Esophagus muscularis mucosa (tissue), 4 donors: ENCODE measurements at places on chromosomes 13 and 19. TPM values are rescaled to one million over a fixed set of nuclear protein-coding genes. Genes with fewer than 3 reads are reported as not detected.
A peak's percentile ranks its signal among the peaks of the same experiment; 100 is the strongest.

Gene KLK14
- total RNA-seq, result not detected

Gene ZNF285
- 3.7 TPM for total RNA-seq

Gene PCID2
- 34.5 TPM for total RNA-seq

Gene METTL21C
- total RNA-seq, result not detected

Gene LAIR1
- 14.5 TPM for total RNA-seq

Gene PINLYP
- total RNA-seq, result 3.8 TPM

Gene RUBCNL
- 0.86 TPM for total RNA-seq

GRCh38 chr13:21152251-21152899, 24.0 kb downstream of the SKA3 start:
- no peak overlapping the region for H3K27ac ChIP-seq
- no peaks in the 10 kb centered on the region for H3K4me1 ChIP-seq
- no peaks in the 10 kb centered on the region for H3K27me3 ChIP-seq
- peaks cover 8% of the 10 kb centered on the region for H3K36me3 ChIP-seq
- DNase-seq, result no peak

DNA sequence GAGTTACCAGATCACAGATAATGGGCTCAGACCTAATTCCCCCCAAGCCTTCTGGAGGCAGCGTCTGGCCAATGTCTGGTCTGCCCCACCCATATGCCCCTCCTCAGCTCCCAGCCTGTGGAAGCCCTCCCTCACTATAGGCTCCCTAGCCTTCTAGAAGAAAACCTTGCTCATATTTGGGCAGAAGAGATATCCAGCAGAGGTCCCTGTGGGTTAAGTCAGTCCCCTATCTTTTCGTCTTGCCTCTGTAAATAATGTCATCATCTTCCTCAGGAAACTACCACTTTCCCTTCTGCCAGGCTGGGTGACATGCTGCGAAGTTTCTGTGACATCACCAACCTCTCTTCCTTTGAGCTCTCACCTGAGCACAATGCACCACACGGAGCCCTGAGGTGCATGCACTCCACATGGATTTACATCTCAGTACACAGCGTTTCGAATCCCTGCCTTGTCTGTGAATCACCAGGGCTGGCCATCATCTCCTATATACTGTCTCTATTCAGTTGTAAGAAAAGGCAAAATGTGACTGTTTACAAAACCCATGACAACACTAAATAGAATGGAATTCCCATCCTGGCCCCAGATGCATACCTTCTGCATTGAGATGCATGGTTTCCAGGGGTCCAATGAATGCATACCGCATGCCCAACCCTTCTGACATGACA, 112.8 kb downstream of the CRYL1 start:
- H3K4me1 ChIP-seq, result no peaks in the 10 kb centered on the region
- peaks cover 11% of the 10 kb centered on the region for H3K36me3 ChIP-seq
- H3K27me3 ChIP-seq, result no peaks in the 10 kb centered on the region

GRCh38 chr19:18597809-18598660, 8.6 kb downstream of the CRLF1 start:
- no peaks in the 10 kb centered on the region for H3K36me3 ChIP-seq
- peaks cover 20% of the 10 kb centered on the region for H3K4me1 ChIP-seq
- H3K4me3 ChIP-seq, result no peak overlapping the region

DNA sequence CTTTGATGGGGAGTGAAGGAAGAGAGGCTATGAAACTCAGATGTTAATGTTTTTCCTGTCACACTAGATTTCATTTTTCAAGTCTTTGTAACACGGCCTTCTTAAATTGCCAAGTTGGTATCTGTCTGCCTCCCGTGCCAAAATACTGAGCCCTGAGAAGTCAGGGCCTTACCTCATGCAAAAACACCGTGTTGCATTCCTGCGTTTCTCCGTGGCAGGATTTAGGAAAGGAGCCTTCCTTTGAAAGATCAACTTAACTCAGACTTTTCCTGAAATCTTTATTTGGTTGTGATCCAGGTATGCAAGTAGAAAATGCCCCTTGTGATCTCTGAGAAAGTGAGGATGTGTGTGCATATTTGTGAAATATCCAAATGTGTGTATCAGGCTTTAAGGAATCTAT, 1291.0 kb upstream of the SLC10A2 start:
- DNase-seq, result no peak
- no peaks in the 10 kb centered on the region for H3K36me3 ChIP-seq
- no peaks in the 10 kb centered on the region for H3K4me1 ChIP-seq
- H3K4me3 ChIP-seq, result no peak overlapping the region

DNA sequence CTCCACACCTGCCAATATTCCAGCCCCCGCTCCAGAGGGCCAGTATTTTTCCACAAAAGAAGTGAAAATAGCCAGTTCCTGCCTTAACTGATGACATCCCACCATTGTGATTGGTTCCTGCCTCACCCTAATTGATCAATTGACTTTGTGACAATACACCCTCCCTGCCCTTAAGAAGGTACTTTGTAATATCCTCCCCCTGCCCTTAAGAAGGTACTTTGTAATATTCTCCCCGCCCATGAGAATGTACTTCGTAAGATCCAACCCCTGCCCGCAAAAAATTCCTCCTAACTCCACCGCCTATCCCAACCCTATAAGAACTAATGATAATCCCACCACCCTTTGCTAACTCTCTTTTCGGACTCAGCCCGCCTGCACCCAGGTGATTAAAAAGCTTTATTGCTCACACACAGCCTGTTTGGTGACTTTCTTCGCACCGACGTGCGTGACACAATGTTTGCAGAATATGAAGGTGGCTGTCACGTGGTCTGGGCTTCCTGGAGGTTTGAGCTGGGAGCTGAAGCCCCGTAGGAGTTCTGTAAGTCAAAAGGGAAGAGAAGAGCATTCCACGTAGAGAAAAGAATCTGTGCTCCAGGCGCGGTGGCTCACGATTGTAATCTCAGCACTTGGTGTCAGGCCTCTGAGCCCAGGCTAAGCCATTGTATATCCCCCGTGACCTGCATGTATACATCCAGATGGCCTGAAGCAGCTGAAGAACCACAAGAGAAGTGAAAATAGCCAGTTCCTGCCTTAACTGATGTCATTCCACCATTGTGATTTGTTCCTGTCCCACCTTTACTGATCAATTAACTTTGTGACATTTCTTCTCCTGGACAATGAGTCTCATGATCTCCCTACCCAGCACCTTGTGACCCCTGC, 6.2 kb upstream of the FUT3 start:
- H3K36me3 ChIP-seq, result no peaks in the 10 kb centered on the region
- no peaks in the 10 kb centered on the region for H3K4me1 ChIP-seq
- no peak overlapping the region for H3K27ac ChIP-seq
- no peak overlapping the region for H3K4me3 ChIP-seq
- H3K27me3 ChIP-seq, result no peaks in the 10 kb centered on the region

- H3K27me3 ChIP-seq, result no peaks in the 10 kb centered on the region
- no peak overlapping the region for H3K4me3 ChIP-seq
- no peak for DNase-seq
- H3K27ac ChIP-seq, result no peak overlapping the region
- H3K4me1 ChIP-seq, result no peaks in the 10 kb centered on the region
- H3K36me3 ChIP-seq, result no peaks in the 10 kb centered on the region
These were observed 70.4 kb upstream of the MRI1 start for GRCh38 chr19:13693889-13694288.

DNA sequence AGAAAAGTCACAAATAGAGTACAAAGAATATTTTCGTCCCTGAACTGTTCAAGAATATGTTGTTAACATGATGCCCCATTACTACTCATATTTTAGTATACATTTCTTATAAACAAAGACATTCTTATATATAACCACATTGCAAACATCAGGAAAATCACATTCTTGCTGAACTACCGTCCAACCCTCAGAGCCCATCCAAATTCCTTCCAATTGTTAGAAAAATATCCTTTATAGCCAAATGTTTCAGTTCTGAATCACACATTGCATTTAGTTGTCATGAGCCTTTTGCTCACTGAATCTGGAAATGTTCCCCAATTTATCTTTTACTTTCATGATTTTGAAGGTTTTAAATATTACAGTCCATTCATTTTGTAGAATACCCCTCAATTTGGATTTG, 467.8 kb upstream of the ARGLU1 start:
- no peaks in the 10 kb centered on the region for H3K4me1 ChIP-seq
- no peak for DNase-seq
- no peaks in the 10 kb centered on the region for H3K36me3 ChIP-seq
- no peak overlapping the region for H3K4me3 ChIP-seq
- H3K27ac ChIP-seq, result no peak overlapping the region

DNA sequence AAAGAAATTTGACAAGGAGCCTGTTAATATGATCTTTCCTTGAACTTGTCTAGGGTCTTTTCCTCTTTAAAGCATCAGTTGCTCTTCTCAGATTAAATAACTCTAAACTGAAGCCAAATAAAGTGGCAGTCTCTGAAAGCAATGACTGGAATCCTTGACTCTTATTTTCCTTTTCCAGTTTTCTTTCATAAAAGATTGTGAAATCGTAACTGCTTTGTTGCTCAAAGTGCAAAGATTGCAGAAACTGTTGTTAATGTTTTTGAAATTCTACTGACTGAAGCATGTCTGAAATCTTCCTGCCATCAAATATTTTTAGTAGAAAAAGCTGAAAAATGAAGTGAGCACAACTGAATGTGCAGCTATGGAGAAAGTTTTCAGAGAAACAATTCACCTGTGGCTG, 1.9 kb downstream of the NHLRC3 start:
- peaks cover 41% of the 10 kb centered on the region for H3K4me1 ChIP-seq
- no peak for DNase-seq
- peak overlapping the region; percentile 16 for H3K27ac ChIP-seq
- peaks cover 9% of the 10 kb centered on the region for H3K36me3 ChIP-seq
- H3K27me3 ChIP-seq, result no peaks in the 10 kb centered on the region
- H3K4me3 ChIP-seq, result no peak overlapping the region

DNA sequence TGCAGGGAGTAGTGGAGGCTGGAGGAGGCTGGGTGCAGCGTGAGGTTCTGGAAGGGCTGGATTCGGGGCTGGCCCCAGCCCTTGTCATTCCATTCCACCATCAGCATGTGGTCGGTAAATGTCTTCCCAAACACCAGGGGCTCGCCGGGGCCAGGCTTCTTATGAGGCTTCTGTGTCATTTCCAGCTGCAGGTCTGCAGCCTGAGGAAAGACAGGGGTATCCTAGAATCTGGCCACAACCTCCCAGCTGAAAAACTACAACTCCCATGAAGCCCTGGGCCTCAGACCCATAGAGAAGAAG, 4.4 kb downstream of the BCAT2 start:
- no peaks in the 10 kb centered on the region for H3K27me3 ChIP-seq
- DNase-seq, result no peak
- H3K27ac ChIP-seq, result no peak overlapping the region
- H3K36me3 ChIP-seq, result peaks cover 23% of the 10 kb centered on the region

DNA sequence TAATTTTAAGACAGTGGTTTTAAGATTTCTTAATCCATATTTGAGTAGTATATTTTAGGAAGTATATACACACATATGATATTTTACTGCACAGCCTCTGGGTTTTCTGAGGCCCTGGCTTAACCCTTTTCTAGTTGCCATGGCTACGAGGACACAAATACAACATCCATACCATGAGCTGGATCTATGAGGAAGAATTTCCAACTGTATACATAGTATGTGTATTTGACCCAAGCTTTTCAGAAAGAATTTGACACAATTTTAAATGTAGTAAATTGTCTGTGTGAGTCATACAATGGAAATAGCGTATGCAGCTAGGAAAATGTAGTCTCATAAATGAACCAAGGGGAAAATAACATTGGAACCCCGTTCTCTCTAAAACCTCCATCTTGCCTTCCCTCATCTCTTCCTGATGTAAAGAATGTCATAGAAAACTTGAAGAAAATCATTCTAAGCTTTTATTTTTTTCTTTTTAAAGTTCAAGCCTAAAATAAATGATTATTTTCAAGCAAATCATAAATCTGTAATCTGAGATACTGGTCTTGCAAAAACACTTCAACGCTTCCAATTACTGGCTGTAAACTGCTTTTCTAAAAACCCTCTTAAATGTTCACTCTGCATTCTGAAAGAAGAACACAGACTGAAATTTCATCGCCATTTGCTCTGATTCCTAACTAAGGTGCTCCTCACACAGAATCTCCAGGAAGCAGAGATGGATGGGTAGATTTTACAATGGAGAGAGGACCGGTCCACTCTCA, 172.4 kb downstream of the LACC1 start:
- H3K4me3 ChIP-seq, result no peak overlapping the region
- H3K27me3 ChIP-seq, result no peaks in the 10 kb centered on the region
- no peaks in the 10 kb centered on the region for H3K36me3 ChIP-seq
- peaks cover 39% of the 10 kb centered on the region for H3K4me1 ChIP-seq
- peak overlapping the region; percentile 46 for H3K27ac ChIP-seq

DNA sequence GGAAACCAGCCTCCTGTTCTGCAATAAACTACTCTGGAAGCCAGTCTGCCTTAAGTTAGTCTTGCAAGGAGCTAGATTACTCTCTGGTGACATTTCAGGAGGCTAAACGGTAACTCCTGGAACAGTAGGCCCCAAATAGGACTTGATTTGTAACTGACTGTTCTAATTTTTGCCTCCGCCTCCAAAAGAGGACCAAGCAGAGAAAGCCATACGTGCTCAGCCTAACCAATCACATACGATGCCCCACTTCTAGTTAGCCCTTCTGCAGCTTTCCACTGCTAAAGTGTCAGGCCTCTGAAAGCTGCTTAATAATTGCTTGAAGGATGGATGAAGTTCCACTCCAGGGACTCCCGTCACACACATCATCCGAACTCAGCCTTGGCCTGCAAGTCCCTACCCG, 744 bp downstream of the ZNF805 start:
- peak overlapping the region; percentile 92 for H3K27ac ChIP-seq
- DNase-seq, result peak; percentile 4
- peak overlapping the region; percentile 79 for H3K4me3 ChIP-seq

GRCh38 chr19:32404933-32405430, 588 bp upstream of the DPY19L3 start:
- H3K4me3 ChIP-seq, result peak overlapping the region; percentile 94
- H3K27me3 ChIP-seq, result no peaks in the 10 kb centered on the region
- peak overlapping the region; percentile 99 for H3K27ac ChIP-seq
- peak; percentile 92 for DNase-seq

DNA sequence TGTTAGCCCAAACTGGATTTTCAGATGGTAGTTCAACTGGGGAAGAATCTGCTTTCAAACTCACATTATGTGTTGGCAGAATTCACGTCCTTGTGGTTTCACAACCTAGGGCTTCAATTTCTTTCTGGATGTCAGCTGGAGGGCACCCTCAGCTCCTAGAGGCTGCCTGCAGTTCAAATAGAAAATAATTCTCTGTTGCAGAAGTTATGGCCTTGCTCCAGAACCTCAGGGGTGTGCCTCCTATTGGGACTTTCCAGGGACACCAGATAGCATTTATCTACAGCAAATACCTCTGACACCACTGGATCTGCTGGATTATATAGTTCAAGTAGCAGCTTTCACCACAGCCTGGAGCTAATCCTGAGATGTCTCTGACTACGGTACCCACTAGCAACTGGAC, 11.8 kb upstream of the RB1 start:
- no peak for DNase-seq
- no peaks in the 10 kb centered on the region for H3K36me3 ChIP-seq
- no peak overlapping the region for H3K27ac ChIP-seq
- no peak overlapping the region for H3K4me3 ChIP-seq
